Posterior vena cava (tissue), 2 donors: ENCODE measurements at places on chromosomes 1 and 21. TPM values are rescaled to one million over a fixed set of nuclear protein-coding genes. Genes with fewer than 3 reads are reported as not detected.

- peak; percentile 97 for DNase-seq
Observed at GRCh38 chr1:207959141-207959825, 48.4 kb upstream of the CD34 start.

DNA sequence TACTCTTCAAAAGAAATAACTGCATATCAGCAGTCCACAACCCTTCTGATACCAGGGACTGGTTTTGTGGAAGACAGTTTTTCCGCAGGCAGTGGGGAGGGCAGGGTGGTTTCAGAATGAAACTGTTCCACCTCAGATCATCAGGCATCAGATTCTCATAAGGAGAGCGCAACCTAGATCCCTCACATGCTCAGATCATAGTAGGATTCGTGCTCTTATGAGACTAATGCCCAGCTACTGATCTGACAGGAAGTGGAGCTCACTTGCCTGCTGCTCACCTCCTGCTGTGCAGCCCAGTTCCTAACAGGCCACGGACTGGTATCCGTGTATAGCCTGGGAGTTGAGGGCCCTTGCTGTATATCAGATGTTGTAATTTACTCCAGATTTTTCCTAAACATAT is 11.5 kb downstream of the RO60 start:
- DNase-seq = no peak

DNA sequence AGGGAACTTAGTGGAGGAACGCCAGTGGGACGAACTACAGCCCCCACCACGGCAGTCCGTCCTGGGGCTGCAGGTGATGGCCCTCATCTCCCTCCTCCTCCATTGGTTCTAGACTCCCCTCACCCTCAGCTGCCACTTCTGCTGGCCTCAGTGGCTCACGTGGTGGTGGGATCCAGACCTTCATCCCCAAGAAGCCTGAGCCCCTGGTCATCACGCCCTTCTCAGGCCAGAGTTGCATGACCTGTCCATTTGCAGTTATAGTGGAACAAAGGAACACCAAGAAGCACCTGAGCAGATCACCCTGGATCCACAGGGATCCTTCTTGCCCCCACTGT is 13.0 kb upstream of the FAM110D start:
- DNase-seq = no peak

DNA sequence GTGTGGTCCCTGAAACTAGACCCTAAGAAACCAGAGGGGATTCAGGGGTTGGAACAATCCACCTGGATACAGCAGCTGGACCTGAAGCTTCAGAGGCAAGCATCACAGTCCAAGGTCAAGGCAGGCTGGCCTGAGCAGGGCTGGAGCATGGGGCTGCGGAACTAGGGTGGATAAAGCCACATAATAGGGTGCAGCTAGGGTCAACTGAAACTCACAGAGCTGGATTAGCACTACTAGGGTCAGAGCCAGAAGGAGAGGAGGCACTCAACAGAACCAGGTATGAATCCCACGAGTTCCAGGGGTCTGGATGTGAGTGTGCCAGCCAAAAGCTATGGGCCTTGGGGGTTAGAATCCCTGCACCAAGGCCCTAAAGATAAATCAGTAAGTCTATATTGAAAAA is 231.0 kb upstream of the KIAA0040 start:
- DNase-seq = no peak

- DNase-seq = no peak
Observed at GRCh38 chr1:84598418-84598817, 24.2 kb upstream of the CTBS start.

DNA sequence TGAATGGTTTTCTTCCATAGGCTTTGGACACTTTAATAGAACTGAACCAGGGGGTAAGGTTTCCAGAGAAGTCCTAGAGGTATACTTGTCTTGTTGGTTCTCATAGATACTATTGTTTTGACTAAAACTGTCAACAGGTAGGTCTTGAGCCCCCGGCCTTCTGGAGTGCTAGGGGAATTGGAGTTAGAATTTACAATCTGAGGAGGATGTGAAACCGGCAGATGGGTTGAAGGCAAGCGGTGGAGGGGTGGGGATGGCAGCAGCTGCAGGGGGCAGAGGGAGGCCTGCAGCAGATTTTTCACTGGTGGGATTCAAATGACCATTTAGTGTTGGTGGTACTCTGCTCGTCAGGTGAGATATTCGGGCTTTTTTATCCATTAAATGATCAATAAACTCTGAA is 4.3 kb upstream of the CD1D start:
- DNase-seq = no peak

DNA sequence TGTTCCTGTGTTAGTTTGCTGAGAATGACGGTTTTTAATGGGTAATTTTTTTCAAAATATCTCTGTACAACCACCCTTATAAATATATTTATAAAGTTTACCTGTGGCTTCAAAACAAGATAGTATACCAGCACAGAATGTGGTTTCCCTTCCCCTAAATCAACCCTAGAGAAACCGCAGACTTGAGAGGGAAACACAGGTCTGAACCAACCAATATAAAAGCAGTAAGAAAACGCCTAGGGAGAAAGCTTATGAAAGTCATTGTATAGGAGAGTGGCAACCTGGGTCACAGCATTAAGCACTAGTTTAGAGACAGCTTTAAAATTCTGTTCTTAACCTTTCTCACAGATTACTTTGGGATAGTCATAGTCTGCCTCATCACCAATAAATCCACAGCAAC is 180.6 kb upstream of the LHX8 start:
- no peak for DNase-seq

DNA sequence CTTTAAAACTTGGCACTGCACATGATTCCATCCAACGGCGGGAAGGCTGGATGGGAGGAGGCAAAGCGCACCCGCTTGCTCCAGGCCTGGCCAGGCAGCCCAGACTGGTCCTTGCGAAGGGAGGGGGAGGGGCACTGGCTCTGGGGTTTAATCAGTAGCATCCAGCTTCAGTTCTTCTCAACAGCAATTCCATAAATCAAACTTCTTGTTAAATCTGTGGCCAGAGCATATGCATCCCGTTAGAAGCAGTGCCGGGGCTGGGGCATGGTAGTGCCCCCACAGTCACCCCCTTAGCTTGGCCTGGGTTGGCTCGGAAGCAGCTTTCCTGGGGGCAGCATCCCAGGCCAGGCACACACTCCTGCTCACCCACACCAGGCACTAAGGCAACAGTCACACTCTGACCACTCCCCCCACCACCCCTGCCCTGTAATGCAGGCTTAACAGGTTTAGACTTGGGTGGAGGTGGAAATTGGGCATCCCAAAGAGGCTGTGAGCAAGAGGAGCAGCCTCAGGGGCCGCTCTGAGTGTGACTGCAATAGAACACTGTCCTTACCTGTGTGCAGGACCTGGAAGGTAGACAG is 94.1 kb upstream of the CASZ1 start:
- no peak for DNase-seq

DNA sequence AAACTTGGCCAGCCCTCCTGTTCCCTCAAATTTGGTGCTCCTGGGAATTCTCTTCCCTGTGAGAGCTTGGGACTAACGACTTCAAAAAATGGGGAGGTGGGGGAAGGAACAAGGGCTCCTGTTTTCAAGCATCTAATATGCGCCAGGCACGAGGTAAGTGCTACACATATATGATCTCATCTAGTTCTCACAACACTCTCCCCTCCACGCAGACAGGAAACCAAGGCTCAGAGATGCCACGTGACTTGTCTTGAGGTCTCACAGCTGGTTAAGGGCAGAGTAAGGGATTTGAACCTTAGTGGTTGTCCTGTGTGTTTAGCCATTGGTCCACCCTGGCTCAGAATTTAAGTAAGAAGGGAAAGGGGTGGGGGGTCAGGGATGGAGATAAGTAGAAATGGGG is 125.9 kb downstream of the DMRTB1 start:
- peak; percentile 12 for DNase-seq

- no peak for DNase-seq
Observed at GRCh38 chr1:197451381-197451780, 183.3 kb downstream of the CRB1 start.

DNA sequence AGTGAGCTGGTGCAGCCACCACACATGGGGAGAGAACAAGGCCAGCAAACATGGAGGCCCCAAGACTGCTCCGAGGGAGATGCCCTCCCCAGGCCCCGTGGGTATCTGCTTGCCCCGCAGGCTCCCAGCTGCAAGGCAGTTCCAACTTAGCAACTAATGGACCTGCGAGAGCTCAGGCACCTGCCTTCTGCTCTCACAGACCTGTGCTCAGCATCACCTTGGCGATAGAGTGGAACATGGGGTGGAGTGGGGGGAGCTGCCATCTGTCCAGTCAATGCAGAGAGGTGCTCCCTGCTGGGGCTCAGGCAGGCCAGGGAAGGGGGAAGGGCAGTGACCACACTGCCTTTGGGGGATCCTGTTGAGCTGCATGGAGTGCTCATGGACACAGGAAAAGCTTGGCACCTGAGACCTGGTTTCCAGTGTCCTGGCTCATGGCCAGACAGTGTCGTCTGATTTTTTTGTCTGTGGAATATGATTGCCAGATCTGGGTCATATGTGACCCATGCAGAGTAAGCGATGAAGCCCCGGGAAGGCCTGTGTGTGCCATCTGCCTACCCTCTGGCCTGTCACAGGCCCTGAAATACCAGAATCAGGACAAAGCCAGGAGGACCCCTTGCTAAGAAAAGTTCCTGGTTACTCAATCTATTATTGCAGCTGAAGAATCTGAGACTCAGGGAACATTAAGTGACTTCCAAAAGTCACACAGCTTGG is 39.9 kb upstream of the TENT5C start:
- DNase-seq = no peak

- DNase-seq = no peak
Observed at GRCh38 chr1:89980605-89981004, 14.3 kb upstream of the ZNF326 start.

DNA sequence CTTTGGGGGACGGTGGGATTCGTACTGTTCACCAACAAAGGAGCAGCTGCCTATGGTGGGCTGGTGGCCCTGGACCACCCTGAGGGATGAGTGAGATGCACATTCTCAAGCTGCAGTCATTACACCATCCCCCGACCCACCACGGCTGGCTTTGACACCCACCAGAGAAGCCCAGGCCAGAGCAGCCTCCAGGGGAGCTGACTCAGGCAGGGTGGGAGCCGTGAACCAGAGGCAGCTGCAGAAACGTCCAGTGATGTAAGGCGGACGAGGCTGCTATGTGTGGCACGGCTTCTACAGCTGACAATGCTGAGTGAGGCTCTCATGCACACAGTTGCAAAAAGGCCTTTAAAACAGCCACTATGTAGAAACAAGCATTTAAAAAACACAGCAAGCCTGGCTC is 40.1 kb downstream of the CHAF1B start:
- DNase-seq = peak; percentile 74

DNA sequence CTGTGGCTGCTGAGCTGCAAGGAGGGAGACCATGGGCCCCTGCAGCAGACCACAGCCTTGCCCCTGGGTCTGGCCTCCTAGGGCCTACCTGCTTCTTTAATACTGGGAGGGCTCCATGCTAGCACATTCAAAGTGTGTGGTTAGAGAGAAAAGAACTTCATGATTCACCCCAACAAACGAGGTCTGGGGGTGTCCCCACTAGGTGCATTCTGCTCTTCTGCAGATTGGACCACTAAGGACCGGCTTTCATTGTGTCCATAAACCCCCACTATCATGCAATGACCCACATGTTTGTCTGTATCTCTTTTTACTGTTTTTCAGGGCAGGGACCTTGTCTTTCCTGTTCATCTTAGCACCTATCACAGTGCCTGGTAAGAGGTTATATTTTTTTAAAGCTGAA is 185.4 kb downstream of the OMA1 start:
- no peak for DNase-seq

DNA sequence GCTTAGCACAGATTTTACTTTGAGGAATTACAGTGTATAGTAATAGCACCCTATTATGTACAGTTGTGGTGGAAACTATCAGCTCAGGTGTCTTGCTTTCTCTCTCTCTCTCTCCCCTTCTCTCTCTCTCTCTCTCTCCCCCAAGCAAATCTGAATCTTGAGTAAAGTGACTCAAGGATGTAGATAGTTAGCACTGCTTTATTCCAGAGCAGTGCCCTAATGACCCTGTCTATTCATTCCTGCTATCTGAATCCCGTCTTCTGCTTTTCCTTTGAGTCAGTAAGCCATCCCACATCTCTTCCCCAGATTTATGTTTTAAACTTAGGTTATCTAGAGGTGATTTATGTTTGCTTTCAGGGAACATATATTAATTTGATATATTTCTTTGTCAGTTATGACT is 5.2 kb upstream of the HPCAL4 start:
- no peak for DNase-seq

DNA sequence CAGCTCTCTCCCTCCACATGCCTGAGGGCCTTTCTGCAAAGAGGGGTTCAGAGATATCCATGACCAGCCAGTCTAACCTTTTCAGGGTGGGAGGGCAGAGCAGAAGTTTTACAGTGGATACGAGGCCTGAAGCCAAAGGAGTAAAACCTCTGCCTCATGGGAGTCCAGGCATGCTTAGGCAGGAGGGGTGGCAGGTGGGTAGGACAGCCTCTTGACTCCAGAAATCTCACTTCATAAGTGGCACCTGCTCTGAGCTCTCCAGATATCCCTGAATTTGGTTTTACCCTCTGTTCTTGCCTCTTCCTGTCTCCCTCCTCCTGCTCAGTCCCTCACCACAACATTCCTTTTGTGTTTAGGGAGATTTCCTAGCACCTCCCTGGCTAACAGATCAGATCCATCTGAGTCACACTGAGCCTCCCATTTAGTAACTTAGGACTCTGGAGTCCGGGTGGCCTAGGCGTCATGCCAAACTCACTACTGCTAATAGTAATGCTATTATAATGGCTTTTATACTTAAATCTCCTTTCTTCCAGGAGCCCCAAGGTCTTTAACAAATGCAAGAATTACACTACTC is 201.0 kb downstream of the HS2ST1 start:
- DNase-seq = no peak

- DNase-seq = no peak
Observed at GRCh38 chr1:40703316-40703715, 11.8 kb downstream of the NFYC start.

- no peak for DNase-seq
Observed at GRCh38 chr1:226369110-226369509, 38.8 kb downstream of the PARP1 start.

GRCh38 chr1:54407404-54408146 is 1.4 kb upstream of the SSBP3 start:
- DNase-seq = peak; percentile 76

RGS16 gene
- total RNA-seq = 3.1 TPM

CHRNB2 gene
- total RNA-seq = not detected

RAP1A gene
- total RNA-seq = 187 TPM

HEYL gene
- total RNA-seq = 25.2 TPM

CEP104 gene
- 40.1 TPM for total RNA-seq

LAD1 gene
- 0.29 TPM for total RNA-seq

CRYBG2 gene
- 0.52 TPM for total RNA-seq

FMO1 gene
- 1.0 TPM for total RNA-seq

ORC1 gene
- 0.46 TPM for total RNA-seq

KLHDC7A gene
- not detected for total RNA-seq

FAF1 gene
- 55.3 TPM for total RNA-seq

PRAMEF12 gene
- total RNA-seq = not detected

NTRK1 gene
- total RNA-seq = 3.9 TPM
